Fibroblast of upper back skin (primary cell): ENCODE measurements at places on chromosomes 6 and 20.
A peak's percentile ranks its signal among the peaks of the same experiment; 100 is the strongest.

GRCh38 chr20:5835321-5835821 is 85.2 kb downstream of the SHLD1 start:
- DNase-seq = peak; percentile 43

DNA sequence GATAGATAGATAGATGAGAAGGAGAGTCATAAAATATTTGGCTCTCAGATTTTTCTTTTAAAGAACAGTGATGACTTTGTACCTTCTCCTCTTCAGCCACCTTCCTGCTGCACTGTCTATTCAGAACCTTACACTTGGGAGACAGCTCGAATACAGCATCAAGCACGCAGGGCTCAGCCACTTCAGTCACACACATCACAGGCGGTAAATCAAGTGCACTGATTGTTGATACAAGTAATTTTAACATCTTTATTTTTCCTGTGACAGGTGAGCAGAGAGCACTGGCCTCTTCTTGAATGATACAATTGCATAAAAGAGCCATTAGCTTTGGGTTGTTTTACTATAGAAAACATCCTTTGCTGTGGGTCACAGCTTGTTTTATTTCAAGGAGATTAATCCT is 1118.5 kb upstream of the EYS start:
- no peak for DNase-seq

DNA sequence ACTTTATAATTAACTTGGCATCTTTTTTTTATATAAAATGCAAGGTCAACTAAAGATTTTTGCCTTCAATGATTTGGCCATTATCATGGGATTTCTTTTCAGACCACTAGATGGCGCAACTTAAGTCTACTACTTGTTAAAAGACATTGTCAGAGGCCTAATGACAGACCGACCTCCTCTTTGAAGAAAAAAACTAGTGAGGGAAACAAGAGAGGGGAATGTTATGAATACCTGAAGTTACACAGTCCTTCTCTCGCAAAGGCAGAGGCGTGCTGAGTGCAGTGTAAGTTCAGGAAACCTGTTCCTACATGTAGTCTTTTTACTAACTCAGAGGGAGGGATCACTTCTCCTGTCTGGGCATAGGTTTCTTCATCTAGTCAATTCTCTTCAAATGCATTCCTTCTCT is 9.3 kb downstream of the TRAPPC3L start:
- peak; percentile 72 for DNase-seq

GRCh38 chr20:40797425-40797824 is 108.4 kb upstream of the MAFB start:
- peak; percentile 25 for DNase-seq

DNA sequence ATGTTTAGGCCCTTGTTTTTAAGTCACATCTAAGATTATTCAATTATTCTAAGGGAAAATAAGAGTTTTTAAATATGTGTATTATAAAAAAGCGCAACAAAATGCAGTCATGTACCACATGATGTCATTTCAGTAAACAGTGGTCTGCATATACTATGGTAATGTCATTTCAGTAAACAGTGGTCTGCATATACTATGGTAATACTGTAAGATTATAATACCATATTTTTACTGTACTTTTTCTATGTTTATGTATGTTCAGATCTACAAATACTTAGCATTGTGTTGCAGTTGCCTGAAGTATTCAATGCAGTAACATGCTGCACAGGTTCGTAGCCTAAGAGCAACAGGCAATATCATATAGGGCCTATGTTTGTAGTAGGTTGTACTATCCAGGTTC is 21.4 kb downstream of the MEI4 start:
- no peak for DNase-seq

DNA sequence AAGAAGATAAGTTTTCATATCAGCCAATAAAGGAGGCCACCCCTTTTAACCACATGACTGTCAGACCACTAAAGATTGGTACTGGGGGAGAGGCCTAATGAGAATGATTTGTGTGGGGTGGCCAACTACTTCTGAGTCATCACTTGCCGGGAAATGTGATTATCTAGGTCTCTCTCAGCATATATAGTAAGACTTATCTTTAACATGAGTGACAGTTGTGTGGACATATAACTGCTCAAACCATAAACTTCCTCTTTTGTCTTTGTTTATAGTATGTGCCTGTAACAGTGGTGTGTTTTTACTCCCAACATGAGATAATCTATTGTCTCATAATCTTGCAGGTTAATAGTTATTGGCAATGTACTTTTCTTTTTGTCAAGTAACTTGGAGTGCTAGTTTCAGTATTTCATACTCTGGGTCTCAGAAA is 312.4 kb downstream of the CDKAL1 start:
- peak; percentile 24 for DNase-seq

- DNase-seq = peak; percentile 98
Observed at GRCh38 chr20:53773792-53774401, 180.3 kb upstream of the ZNF217 start.

DNA sequence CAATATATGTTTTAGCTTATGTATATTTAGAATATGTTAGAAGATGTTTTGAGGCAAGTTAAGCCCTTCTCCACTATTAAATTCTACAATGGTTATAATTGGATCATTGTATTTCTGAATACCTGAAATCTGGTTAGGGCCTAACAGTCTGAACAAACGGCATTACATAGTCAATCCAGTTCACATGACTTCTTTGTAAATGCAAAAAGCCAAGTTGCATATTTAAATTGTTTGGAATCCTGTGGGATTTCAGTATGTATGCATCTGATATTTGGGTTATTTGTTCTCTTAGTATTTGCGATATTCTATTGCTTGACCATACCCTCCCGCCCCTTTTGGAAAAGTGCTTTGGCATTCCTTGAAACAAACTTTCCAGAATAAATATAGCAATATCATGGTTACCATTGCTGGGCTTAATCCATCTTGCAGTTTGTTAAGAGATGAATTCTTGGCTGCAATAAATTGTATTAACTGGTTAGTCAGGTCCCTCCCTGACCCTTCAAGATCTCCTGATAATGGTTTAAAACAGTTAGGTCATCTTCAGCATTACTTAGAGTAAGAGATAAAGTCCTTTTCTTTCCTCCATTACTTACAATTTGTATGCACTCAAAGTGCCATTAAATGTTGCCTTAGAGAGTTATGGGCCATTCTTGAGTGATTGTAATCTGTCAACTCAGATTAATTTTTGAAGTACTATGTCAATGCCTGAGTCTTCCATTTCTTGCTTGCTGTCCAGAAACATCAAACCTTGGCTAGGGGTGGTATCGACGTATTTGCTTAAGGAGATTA is 36.5 kb downstream of the LRRC1 start:
- DNase-seq = no peak

- peak; percentile 28 for DNase-seq
Observed at GRCh38 chr6:134510920-134511319, 193.0 kb upstream of the SGK1 start.

DNA sequence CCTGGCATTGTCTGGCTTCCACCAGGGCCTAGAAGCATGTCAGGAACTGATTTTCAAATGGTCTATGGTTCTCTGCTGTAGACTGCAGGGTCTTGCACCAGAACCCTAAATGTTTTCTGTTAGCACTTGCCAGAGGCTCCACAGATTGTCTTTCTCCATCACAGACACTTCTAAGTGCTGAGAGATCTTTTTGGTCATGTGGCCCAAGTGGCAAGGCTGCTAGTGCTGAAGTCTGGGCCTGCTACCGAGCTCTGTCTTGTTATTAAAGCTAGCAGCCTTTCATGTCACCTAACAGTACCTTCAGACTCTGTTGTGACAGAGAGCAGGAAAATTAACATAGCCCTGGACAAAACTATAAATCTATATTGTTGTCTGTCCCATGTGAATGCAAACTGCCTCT is 120.7 kb upstream of the BACH2 start:
- no peak for DNase-seq

GRCh38 chr6:133705731-133706130 is 183.2 kb upstream of the TCF21 start:
- peak; percentile 77 for DNase-seq

DNA sequence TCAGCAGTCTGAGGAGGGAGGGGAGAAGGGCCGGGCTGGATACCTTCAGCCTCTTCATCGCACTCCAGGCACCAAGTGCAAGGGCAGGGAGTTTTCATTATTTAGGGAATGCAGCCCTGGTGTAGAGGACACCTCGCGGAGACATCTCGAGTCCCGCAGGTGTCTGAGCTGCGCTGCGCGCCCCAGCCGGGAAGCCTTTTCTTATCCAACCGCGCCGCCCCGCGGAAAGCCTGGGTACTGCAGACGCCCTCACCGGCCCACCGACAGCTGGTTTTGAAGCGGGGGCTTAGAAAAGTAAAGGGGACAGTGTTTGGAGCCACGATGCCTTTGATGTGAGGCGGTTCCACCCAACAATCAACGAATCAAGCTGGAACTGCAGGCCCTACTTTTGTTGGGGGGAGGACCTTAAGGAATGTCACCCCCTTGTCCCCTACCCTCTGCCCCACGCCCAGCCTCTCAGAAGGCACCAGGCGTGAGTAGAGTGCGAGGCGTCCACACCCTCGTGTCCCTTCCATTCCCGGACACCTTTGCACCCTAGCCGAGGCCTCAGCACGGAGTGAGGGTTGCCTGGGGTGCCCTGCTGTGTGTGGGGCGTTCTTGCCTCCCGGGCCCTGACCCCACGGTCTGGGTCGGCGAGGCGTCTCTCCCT is 8.6 kb downstream of the NKX2-2 start:
- peak; percentile 39 for DNase-seq

DNA sequence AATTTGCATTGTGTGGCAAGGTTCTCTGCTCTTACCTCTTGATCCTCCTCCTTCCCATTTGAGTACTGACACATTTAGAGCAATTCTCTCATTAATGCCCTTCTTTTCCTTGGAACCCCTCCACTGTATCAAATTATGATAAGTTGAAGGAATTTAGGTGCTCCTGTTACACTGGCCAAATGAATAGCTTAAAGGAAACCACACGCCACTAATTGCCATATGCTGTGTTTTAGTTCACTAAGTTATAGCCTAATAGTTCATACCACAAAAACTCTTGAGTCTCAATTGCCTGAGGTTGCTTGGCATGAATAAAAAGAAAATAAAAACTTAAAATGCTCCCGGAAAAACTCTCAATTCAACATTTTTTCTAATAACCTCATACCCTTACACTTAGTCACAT is 1239.3 kb downstream of the EPHA7 start:
- no peak for DNase-seq

DNA sequence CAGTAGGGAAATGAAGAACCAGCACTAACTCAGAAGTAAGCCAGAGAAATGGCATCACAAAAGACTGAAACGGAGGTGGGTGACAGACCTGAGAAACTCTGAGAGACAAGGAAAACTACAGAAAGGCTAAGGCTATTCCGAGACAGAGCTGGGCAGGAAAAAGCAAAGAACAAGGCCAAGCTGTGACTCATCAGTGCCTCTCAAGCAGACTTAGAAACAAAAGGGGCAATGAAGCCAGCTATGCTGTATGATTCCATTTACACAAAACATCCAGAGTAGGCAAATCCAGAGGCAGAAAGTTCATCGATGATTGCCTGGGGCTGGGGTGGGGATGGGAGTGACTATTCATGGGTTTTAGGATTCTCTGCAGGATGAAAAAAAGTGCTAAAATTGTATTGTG is 50.0 kb downstream of the SLC23A2 start:
- peak; percentile 72 for DNase-seq

DNA sequence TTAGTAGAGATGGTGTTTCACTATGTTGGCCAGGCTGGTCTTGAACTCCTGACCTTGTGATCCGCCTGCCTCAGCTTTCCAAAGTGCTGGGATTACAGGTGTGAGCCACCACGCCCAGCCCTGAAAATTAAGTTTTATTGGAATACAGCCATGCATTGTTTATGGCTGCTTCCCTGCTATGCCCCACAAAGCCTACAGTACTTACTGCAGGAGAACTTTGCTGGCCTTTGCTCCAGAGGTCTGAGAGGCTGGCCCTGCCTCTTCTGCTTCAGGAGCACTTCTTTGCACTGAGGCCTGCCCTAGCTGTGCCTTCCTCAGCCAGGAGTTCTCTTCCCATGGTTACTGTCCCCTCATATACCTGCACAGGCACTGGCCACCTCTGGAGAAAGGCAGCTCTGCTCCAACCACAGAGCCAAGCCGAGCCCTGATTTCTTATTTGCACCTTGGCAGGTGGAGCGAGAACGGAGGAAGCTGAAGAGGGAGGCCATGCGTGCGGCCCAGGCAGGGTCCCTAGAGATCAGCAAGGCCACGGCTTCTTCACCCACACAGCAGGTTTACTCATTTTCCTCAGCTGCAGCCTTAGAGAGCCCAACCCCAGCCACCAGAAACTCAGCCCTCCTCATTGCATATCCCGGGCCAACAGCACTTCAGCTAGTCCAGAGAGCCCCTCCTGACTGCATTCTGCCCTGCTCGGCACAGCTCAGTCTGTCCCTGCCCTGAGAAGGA is 20.8 kb downstream of the C20orf173 start:
- no peak for DNase-seq

DNA sequence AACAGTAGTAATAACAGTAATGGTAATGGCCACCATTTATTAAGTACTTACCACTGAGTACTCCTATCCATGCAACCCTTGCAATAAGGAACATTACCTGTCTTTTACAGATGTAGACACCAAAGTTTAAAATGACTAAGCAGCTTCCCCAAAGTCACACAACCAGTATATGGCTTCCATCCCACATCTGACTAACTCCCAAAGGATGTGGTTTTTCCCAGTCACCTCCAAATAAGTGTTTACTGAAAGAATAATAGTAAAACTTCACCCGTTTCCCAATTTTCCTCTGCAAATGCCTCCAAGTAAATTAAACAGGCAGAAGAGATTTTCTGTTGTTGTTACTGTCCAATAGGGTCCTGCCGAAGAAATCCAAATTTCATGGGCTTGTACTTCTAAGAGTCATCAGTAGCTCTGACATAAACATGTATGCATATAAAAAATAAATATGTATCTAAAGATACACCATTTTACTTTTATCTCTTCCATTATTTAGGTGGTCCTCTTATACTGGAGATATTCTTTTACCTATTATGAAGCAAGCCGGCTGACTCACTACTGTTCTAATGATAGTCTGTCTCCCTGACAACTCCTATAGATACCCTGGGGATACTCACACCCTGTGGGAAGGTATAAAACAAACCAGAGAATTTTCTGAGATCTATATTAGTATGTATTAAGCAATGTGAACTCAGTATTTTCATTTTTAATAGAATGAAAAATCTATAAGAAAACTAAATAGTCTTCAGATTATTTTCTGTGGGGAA is 77.9 kb upstream of the ID4 start:
- DNase-seq = peak; percentile 87

DNA sequence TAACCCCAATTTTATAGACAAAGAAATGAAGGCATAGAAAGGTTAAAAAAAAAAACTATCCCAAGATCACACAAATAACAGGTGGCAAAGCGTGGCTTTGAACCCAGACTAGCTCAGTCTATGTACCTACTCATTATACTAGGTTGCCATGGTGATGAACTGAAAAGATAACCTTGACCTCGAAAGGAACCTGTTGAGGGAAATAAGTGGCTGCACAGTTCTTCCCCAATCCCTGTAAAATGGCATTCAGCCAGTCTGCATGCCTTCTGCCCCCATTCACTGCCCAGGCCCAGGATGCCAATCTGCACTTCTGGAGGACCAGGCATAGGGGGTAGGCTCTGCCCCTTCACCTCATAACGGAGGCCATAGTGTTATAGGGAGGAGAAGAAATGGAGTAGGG is 295.2 kb downstream of the PTPRT start:
- no peak for DNase-seq
